ENCODE measurements at places on chromosomes 13 and 19. TPM values are rescaled to one million over a fixed set of nuclear protein-coding genes. Genes with fewer than 3 reads are reported as not detected.
A peak's percentile ranks its signal among the peaks of the same experiment; 100 is the strongest.

The NANOS3 gene
- not detected for total RNA-seq

GRCh38 chr19:33064458-33064791, 263 bp downstream of the RHPN2 start:
- peak; percentile 81 for DNase-seq

- DNase-seq: no peak
These were observed 50.0 kb downstream of the FRY start for GRCh38 chr13:32081591-32081990.

DNA sequence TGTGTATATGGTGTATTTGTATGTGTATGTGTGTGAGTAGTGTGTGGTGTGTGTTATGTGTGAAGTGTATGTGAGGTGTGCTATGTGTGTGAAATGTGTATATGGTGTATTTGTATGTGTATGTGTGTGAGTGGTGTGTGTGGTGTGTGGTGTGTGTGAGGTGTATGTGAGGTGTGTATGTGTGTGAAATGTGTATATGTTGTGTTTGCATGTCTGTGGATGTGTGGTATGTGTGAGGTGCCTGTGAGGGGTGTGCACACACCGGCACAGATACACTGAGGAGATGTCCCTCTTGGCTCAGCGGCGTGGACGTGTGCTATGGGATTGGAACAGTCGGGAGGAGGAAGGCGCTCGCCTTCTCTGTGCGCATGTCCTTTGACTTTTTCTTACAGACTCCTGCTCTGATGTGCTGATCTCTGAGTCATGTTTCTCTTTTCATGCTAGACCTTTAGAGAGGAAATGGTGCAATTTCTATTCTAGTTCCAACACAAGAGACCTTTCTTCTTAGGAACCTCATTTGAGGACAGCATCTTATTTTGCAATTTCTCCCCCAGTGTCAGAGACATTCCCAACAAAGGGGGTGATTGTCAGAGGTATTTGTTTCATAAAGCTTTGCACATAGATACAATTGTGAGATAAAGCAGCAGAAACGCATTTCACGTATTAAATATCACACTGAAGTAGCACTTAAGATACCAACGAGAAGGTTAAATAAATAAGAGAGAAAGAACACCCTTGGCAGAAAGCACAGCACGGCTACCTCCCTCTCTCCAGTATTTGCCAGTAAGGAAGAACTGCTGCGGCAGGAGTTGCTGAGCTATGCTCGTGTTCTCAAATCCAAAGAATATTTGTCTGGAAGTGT, 11.3 kb upstream of the TNFRSF19 start:
- DNase-seq: peak; percentile 88

DNA sequence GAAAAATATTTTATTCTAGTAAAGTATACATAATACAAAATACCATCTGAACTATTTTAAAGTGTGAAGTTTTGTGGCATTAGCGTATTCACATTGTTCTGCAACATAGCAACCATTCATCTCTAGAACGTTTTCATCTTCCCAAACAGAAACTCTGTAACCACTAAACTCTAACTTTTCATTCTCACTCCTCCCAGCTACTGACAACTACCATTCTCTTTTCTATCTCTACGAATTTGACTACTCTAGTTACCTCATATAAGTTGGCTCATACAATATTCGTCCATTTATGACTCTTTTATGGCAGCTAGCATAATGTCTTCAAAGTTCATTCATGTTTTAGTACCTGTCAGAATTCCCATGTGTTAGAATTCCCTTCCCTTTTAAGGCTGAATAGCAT, 150.5 kb upstream of the MIR17HG start:
- DNase-seq: no peak

DNA sequence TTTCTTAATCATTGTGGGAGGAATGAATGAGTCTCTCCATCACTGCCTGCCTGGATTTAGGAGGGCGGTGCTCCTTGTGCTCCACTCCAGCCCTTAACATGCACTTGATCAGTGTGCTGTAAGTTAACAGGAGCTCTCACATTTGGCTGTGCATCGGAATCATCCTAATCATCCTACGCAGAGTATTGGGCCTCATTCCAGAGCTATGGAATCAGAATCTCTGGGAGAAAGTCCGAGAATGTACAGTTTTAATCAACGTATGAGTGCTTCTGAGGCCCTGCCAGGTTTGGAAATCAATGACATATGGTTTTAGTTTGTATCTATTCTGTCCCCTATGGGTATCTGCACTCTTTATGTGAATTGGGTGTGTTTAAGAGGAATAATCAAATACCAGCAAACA, 34.9 kb upstream of the DCLK1 start:
- no peak for DNase-seq

The FRY gene
- 8.3 TPM for total RNA-seq

GRCh38 chr19:2888731-2889224, 11.9 kb upstream of the ZNF57 start:
- DNase-seq: no peak

- peak; percentile 14 for DNase-seq
These were observed 20.2 kb downstream of the SIGLECL1 start for GRCh38 chr19:51271067-51271466.

- no peak for DNase-seq
These were observed at the start of gene NKG7 for GRCh38 chr19:51372649-51373504. Gene NKG7, minus strand, starts transcription at chr19:51372654. Its CDS starts 119 bp downstream, at chr19:51372535.

DNA sequence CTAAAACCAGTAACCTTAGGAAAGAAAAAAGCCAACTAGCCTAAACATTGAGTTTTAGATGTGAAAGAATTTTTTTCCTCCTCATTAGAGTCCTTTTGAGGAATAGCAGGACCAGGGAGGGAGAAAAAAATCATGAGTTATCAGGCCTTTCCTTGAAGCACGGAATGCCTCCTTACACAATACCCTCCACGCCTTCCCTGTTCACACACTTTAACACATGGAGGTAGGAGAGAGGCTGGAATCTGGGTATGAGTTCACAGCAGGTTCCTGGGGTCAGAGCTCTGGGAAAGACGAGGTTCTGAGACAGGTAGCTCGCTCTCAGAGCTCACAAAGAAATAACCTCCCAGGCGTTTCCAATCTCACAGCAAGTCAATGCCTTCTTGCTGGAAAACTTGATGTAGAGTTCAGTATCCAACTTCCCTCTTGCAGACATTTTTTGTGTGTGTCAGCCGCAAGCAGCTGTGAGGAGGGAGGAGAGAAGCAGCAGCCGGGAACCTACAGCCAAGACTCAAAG, 716 bp downstream of the ZNF573 start:
- peak; percentile 75 for DNase-seq

The SCGB2B2 gene
- total RNA-seq: 0.36 TPM

GRCh38 chr13:102914339-102914930, 68.6 kb downstream of the ERCC5 start:
- DNase-seq: no peak

The PTGIR gene
- 2.9 TPM for total RNA-seq

The NCR1 gene
- 0.36 TPM for total RNA-seq

The ALOX5AP gene
- total RNA-seq: not detected

GRCh38 chr19:2478756-2479555, 3.0 kb downstream of the GADD45B start:
- peak; percentile 96 for DNase-seq

GRCh38 chr19:29397748-29398147, 128.0 kb upstream of the VSTM2B start:
- DNase-seq: peak; percentile 82

The MISP3 gene
- total RNA-seq: 0.59 TPM

The MEIOSIN gene
- total RNA-seq: not detected

DNA sequence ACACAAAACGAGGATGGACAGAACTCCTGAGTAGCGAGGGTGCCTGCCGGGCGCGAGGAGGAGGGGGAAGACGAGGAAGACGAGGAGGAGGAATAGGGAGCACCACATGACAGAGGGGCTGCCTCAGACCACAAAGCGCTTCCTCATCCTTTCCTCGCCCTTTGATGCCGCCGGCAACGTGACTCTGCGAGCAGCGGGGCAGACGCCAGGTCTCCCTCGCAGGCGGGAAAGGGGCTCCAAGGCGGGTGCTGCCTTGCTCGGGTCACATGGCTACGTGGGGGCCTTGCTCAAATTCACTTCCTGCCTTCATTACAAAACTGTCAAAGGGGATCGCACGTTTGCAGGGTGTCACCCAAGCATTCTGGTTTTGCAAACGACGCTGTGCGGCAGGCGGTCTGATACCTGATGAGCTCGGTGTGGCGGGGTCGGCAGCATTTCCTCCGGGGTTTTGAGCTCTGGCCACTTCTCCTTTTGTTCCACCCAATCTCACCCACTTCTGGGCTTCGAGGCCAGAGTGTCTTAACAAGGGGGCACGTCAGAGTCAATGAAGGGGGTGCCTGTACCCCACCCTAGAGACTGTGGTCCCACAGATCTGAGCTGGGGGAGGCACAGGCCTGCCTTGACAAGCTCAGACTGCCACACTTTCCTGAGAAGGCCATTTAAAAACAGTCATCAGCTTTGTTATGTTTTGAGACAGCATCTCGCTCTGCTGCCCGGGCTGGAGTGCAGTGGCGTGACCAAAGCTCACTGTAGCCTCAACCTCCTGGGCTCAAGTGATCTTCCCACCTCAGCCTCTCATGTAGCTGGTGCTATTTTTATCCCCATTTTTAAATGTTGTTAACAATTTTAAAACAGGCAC, 14.9 kb downstream of the MAP2K2 start:
- DNase-seq: peak; percentile 54
